ENCODE measurements at places on chromosomes 7 and 10.
A peak's percentile ranks its signal among the peaks of the same experiment; 100 is the strongest.

DNA sequence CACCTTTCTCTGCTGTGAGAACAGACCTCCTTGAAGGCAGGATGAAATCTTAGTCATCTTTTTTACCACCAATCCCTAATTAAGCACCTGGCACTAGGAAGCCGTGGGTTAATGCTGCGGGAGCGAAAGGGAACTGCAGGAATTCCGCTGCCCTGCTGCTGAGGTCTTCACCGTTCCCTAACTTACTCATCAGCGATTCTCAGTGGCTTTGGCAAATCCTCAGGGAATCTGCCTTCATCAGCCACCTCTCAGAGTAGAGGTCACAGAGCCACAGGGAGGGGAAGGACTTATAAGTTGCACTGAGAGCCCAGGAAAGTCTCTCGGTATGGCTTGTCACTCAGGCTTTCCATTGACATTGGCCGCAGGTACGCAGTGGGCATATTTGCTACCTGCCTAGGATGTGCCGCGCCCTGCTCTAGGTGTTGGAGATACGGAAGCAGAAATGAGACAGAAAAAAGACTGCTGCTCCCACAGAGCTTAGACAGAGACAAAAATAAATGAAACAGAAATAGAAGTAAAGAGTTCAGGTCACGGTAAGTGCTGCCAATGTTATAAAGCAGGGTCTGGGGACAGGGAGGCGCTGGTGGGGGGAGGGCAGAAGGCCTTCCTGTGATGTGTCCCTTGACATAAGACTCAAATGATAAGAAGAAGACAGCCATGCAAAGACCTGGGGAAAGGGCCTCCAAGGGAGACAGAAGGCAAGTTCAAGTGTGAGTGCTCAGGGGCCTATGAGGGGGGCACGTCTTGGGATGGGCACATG is 72.6 kb upstream of the OPALIN start:
- no peak for DNase-seq

- DNase-seq, result no peak
Observed at GRCh38 chr7:36870625-36871354, 146.5 kb upstream of the AOAH start.

GRCh38 chr7:36090976-36091873 is 61.8 kb upstream of the EEPD1 start:
- DNase-seq, result no peak

- no peak for DNase-seq
Observed at GRCh38 chr7:136891850-136892249, 23.4 kb downstream of the CHRM2 start.

- no peak for DNase-seq
Observed at GRCh38 chr10:96513305-96513697, 425 bp downstream of the TLL2 start.

DNA sequence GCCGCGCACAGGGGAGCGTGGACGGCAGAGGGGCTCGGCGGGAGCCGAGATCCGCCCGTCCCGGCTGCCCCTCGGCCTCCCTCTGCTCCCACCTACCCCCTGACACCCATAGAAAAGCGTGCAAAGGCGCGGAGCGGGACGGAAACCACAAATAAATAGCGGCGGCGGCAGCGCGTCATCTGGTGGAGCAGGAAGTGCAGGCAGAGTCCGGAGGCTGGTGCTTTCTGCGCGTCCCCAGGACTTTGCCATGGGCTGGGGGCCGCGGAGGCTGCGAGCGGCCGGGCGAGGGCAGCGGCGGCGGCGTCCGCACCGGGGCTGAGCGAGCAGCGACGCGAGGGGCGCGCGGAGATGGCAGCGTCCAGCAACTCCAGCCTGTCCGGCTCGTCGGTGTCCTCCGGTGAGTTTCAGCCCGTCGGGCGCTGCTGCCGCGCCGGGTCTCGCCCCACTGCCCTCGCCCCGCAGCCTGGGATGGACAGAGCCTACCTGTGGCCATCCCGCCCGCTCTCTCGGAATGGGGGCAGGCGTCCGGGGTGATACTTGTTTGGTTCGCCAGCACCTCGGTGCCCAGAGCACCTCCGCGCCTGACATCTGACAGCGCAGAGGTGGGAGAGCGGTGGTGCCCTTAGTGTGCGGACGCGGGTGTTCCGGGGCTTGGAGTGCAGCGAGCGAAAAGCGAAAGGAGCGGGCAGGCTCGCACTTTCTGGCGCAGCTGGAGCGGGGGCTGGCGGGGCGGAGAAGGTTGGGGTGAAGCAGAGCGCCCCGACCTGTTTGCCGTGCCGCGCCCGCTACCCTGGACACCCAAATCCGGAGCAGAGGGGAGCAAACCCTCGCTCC is at the start of gene CHN2:
Gene CHN2, plus strand, starts transcription at position 182 of the 834 bp plus-strand sequence.
- DNase-seq, result peak; percentile 49

DNA sequence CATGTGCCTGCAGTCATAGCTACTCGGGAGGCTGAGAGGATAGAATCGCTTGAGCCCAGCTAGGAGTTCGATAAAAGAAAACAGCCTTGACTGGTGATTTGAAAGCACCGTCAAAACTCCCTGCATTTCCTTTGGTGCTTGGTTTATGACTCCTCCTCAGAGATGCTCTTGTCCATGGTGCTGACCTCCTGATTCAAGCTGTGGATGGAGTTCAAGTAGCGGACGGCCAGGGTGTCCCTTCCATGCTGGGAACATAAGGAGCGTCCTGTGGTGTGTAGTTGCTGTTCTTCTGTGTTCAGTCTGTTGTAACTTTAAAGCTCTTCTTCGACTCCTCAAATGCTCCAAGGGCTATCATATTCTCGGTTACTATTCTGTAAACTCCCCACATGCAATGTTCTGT is 382.5 kb upstream of the KIAA1217 start:
- DNase-seq, result peak; percentile 16

- DNase-seq, result no peak
Observed at GRCh38 chr10:117609095-117609795, 66.7 kb downstream of the EMX2 start.

- no peak for DNase-seq
Observed at GRCh38 chr10:33100781-33101391, 142.9 kb upstream of the ITGB1 start.

DNA sequence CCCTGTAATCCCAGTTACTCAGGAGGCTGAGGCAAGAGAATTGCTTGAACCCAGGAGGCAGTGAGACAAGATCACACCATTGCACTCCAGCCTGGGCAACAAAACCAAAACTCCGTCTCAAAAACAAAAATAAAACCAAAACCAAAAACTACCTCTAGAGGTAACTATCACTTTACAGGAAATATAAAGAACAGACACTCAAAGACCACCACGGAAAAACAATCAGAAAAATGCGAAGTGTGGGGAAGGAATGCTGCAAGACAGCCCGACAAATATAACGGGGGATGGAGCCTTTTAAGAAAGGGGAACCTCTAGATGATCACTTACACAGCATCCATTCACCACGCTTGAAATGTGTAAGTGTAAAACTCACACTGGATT is 4.3 kb downstream of the HNRNPF start:
- no peak for DNase-seq

DNA sequence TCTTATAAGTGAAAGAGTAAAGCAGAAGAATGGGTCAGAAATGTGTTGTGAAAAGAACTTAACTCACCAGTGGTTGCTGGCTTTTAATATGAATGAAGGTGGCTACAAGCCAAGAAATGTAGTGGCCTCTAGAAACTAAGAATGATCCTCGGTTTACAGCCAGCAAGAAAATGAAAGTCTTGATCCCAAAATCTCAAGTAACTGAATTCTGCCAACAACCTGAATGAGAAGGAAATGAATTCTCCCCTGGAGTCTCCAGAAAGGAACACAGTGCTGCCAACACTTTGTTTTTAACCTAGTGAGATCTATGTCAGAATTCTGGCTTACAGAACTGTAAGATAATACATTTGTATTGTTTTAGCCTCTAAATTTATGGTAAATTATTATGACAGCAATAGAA is 193.0 kb downstream of the FZD1 start:
- DNase-seq, result no peak

DNA sequence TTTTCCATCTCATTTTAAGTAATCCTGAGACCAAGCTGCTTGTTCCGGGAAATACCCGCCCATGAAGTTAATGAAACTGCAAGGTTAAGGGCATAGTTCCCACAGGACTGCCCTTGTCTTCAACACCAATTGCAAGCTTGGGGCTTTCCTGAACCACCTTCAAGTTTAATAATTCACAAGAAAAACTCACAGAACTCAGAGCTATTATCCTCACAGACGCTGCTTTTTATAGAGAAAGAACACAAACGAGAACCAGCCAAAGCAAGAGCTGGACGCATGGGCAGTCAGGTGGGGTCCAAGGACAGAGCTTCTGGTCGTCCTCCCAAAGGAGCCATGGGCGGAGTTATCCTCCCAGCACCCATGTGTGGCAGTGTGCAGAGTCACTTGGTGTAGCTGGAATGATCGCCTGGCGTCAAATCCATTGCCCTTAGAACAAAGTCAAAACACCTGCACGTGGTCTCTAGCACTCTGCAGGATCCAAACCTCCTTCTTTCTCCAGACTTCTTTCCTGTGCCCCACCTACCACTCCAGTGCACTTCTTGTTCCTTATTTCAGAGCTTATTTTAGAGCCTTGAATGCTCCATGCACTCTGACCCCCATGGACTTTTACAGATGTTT is 56.7 kb downstream of the SNX10 start:
- no peak for DNase-seq

- DNase-seq, result peak; percentile 65
Observed at GRCh38 chr10:12768156-12769100, 233.1 kb downstream of the CCDC3 start.

DNA sequence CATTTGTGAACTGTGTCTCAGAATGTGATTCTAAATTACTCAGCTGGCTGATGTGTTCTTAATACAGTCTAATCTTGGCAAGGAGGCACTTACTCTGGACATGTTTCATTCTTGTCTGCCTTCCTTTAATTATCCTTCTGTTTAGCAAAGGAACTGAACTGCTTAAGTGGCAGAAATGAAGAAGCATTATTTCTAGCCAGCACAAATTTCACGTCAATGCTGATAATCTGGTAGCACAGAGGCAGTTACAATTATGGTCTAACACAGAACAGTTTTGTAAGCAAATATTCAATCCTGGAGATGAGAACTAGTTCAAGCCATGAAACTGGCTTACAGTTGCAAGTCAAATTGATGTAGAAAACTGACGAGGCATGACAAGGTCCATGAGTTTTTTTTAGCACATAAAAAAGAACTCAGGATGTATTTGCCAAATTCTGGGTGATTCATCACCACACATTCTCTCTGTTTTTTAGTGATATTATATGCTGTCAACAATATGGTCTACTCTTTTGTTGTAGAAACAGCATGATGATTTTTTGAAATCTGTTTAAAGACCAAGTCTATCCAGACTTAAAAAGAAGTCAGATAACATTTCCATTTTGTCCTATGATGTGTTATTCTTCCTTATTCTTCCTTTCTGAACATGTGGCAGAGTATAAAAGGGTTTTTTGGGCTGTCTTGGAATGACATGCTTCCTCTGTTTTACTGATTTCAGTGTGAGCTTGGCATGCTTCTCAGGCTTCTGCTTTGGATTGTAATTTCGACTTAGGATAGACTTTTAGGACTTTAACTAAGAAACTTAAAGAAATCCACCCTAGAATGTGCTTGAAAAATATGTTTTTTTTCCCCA is 154.8 kb downstream of the DNAJB9 start:
- no peak for DNase-seq

GRCh38 chr7:118615681-118616080 is 391.2 kb downstream of the ANKRD7 start:
- DNase-seq, result no peak

GRCh38 chr10:122277526-122278136 is 6.5 kb downstream of the BTBD16 start:
- DNase-seq, result no peak

DNA sequence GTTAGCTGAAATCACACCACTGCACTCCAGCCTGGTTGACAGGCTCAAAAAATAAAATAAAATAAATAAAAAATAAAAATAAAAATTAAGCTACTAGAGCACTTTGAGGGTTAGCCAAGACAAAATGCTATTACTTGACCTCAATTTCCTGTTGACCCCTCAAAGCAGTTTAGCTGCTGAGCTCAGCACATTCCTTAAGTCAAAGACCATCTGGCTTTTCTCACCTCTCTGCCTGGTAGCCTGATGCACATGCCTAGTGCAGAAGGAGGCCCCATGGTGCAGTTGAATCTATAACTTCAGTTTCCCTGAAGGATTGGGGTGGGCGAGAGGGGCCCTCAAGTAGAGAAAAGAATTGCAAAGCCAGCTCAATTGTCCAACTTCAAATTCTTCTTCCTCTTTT is 211.1 kb upstream of the GALNT17 start:
- DNase-seq, result no peak

DNA sequence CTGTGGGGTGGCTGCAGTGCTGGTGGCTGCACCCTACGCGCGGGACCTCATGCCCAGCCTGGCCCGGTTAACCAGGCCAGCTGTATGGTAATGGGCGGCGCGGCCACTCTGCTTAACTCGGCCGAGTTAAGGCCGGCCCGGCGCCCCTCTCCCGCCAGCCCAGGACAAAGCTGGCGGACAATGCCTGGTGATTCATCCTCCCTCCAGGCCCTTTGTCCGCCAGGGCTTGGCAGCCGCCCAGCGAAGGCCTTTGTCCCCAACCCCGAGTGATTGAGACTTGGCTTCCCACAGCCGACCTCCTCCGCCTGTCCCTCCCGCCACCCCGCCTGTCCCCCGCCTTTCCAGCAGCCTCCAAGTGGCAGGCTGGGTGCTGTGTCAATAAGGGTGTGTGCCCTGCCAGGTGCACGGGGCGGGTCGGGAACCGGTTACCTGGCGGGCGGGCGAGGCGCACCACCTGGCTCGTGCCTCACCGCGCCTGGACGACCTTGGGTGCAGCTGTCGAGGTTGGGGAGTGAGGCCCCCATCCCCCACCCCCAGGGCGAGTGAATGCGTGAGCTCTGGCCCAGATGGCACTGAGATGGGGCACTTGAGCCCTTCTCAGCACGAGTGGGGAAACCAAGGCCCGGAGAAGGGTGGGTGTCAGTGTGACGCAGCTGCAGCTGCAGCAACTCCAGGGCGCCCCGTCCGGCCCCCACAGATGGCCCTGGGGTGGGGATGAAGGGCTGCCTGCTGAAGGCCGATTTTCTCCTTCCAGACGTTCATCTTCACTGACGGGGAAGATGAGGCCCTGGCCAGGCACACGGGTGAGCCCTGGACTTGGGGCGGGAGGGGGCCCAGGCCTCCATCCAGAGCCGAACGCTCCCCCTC is 4.6 kb downstream of the LFNG start:
- no peak for DNase-seq

GRCh38 chr7:22210355-22210754 is 146.6 kb downstream of the RAPGEF5 start:
- DNase-seq, result no peak

DNA sequence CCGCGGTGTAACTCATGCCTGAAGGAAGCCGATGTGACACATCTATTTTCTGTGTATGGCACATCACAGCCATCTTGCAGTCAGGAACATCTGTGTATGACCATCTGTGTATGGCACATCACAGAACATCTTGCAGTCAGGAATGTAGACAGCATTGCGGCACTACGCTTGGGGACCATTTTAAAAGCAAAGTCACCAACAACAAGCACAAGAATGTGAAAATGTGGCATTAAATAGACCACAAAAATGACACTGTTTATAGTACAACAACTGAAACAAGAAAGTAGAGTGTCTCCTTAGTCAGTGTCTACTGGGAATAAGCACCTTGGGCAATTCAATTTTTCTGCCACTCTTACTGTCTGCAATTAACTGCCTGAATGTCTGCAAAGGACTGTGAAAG is 124.4 kb downstream of the HGF start:
- DNase-seq, result no peak
